T-helper 1 cell treated with Interleukin-12 subunit alpha and Interleukin-12 subunit beta and Interleukin-4 antibody, amounts not matched to agents 30 ng/mL and 1 ng/mL, for 36 hours (primary cell): ENCODE measurements at places on chromosomes 6 and 20. TPM values are rescaled to one million over a fixed set of nuclear protein-coding genes. Genes with fewer than 3 reads are reported as not detected.

RBBP9 gene
- 13.9 and 15.8 TPM in 2 replicates for total RNA-seq

ARHGAP40 gene
- total RNA-seq, result not detected in 2 replicates

MAFB gene
- total RNA-seq, result 0.12 and 0.17 TPM in 2 replicates

FANCE gene
- 12.0 and 13.0 TPM in 2 replicates for total RNA-seq

MCHR2 gene
- not detected in 2 replicates for total RNA-seq

SUPT3H gene
- total RNA-seq, result 7.5 and 8.1 TPM in 2 replicates

VGLL2 gene
- total RNA-seq, result not detected in 2 replicates

TREML1 gene
- not detected in 2 replicates for total RNA-seq

C6orf163 gene
- 3.2 and 4.0 TPM in 2 replicates for total RNA-seq

XKR7 gene
- not detected in 2 replicates for total RNA-seq

RBBP8NL gene
- total RNA-seq, result not detected in 2 replicates

RBPJL gene
- 0.17 TPM in 1 of 2 replicates, not detected in the other for total RNA-seq

ADAM33 gene
- not detected in 2 replicates for total RNA-seq

PSORS1C1 gene
- not detected in 2 replicates for total RNA-seq

DUSP22 gene
- total RNA-seq, result 24.3 and 27.0 TPM in 2 replicates

SAMD5 gene
- total RNA-seq, result not detected in 2 replicates

EPM2A gene
- total RNA-seq, result 3.4 and 4.6 TPM in 2 replicates

RAD21L1 gene
- not detected in 2 replicates for total RNA-seq

SEMG1 gene
- not detected in 2 replicates for total RNA-seq

MSH5 gene
- total RNA-seq, result 47.8 and 51.5 TPM in 2 replicates

BAK1 gene
- total RNA-seq, result 94.4 and 95.0 TPM in 2 replicates

RIN2 gene
- total RNA-seq, result not detected in 2 replicates

CDH4 gene
- not detected in 2 replicates for total RNA-seq

HLA-DRB5 gene
- total RNA-seq, result 80.1 and 94.3 TPM in 2 replicates

BANF2 gene
- total RNA-seq, result not detected in 2 replicates

HLA-DOA gene
- 5.8 and 8.4 TPM in 2 replicates for total RNA-seq

AGPAT1 gene
- 45.0 and 46.4 TPM in 2 replicates for total RNA-seq

PRR18 gene
- total RNA-seq, result not detected in 2 replicates

FABP7 gene
- total RNA-seq, result not detected in 2 replicates

HLA-B gene
- 6,139 and 6,208 TPM in 2 replicates for total RNA-seq

NCOA3 gene
- 146 and 151 TPM in 2 replicates for total RNA-seq

PFDN6 gene
- total RNA-seq, result 71.8 and 79.6 TPM in 2 replicates

RHAG gene
- not detected in 2 replicates for total RNA-seq

GFOD1 gene
- 2.4 and 2.8 TPM in 2 replicates for total RNA-seq

MATN4 gene
- total RNA-seq, result 6.1 and 6.7 TPM in 2 replicates

OR12D3 gene
- not detected in 2 replicates for total RNA-seq

OOEP gene
- total RNA-seq, result 1.0 TPM in 2 replicates

TNFRSF21 gene
- total RNA-seq, result 0.29 and 0.32 TPM in 2 replicates

UBE2V1 gene
- total RNA-seq, result 134 and 148 TPM in 2 replicates

RAB44 gene
- 0.12 and 0.20 TPM in 2 replicates for total RNA-seq

MDC1 gene
- 80.0 and 93.3 TPM in 2 replicates for total RNA-seq

RGS17 gene
- not detected in 2 replicates for total RNA-seq

DNAAF9 gene
- 1.9 and 2.1 TPM in 2 replicates for total RNA-seq

EMILIN3 gene
- 0.07 and 0.10 TPM in 2 replicates for total RNA-seq

PGC gene
- total RNA-seq, result not detected in 2 replicates

BCL2L1 gene
- total RNA-seq, result 141 TPM in 2 replicates

SLC22A7 gene
- not detected in 2 replicates for total RNA-seq

GPR63 gene
- 2.9 and 3.2 TPM in 2 replicates for total RNA-seq

FKBP1C gene
- 1.9 and 2.0 TPM in 2 replicates for total RNA-seq

FAM83C gene
- total RNA-seq, result not detected in 2 replicates

BEND3 gene
- 4.0 and 4.6 TPM in 2 replicates for total RNA-seq

SLC26A8 gene
- total RNA-seq, result not detected in 2 replicates

TCEA2 gene
- 47.4 and 48.2 TPM in 2 replicates for total RNA-seq

C6orf89 gene
- 53.9 and 54.2 TPM in 2 replicates for total RNA-seq

CD164 gene
- 274 and 277 TPM in 2 replicates for total RNA-seq

TSPO2 gene
- not detected in 2 replicates for total RNA-seq
